Activated T-cell treated with anti-CD3 and anti-CD28 coated beads, Interleukin-2, amount 50 U/mL, for 24 hours (primary cell): ENCODE measurements at places on chromosomes 12 and 14.

DNA sequence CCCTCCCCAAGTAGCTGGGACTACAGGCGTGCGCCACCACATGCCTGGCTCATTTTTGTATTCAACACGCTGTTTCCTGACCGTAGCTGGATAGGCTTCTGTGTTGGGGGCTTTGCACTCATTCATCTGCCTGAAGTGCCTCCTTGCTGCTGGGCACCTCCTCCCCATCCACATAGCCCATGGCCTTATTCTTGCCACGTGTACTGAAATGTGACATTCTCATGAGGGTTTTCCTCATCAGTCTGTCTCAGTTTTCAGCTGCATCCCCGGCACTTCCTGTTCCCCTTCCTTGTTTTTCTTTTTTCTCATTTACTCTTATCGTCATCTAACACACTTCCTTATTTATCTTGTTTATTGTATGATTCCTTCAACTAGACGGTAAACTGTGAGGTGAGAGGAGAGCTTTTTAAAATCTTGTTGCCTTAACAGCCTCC, 36.6 kb downstream of the RCOR1 start:
- DNase-seq, result no peak

- no peak for DNase-seq
Observed at GRCh38 chr12:15179672-15180071, 41.5 kb downstream of the RERG start.

GRCh38 chr14:54211551-54212308, 185.1 kb upstream of the CDKN3 start:
- DNase-seq, result no peak

- peak; percentile 49 for DNase-seq
Observed at GRCh38 chr12:51886021-51886710, 1.7 kb upstream of the ANKRD33 start.

- no peak for DNase-seq
Observed at GRCh38 chr14:93023802-93024434, 91.8 kb downstream of the ITPK1 start.

- DNase-seq, result no peak
Observed at GRCh38 chr12:14325716-14326343, 39.7 kb upstream of the ATF7IP start.

DNA sequence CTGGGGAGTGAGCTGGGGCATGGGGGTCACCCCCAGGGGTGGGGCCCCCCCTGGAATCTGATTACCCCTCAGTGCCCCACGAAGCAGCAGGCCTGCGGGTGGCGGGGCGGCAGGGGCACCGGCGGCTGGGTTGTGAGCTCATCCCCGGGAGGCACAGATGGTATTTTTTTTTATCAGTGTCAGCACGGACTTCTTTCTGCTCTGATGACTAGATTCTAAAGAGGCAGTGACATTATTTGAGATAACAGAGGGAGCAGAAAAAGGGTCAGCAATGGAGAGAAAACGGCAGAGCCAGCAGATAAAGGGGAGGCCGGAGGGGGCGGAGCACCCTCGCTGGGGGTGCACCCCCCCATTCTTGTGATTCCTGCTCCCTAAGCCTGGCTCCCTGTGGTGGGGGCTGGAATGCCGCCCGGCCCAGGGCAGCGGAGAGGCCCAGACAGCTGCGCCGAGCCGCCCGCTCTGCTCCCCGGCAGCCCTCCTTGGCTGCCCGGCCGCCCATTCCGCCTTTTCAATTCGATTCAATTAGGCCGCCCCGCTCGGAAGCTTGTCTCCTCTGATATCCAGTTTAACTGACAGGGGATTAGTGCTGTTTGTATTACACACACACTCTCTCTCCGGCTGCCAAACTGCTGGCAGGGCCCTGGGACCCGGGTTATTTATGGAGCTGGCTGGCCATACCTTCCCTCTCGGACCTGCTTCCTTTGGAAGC, 32.9 kb downstream of the MVK start:
- no peak for DNase-seq

- no peak for DNase-seq
Observed at GRCh38 chr12:130975116-130975515, 21.4 kb downstream of the ADGRD1 start.

DNA sequence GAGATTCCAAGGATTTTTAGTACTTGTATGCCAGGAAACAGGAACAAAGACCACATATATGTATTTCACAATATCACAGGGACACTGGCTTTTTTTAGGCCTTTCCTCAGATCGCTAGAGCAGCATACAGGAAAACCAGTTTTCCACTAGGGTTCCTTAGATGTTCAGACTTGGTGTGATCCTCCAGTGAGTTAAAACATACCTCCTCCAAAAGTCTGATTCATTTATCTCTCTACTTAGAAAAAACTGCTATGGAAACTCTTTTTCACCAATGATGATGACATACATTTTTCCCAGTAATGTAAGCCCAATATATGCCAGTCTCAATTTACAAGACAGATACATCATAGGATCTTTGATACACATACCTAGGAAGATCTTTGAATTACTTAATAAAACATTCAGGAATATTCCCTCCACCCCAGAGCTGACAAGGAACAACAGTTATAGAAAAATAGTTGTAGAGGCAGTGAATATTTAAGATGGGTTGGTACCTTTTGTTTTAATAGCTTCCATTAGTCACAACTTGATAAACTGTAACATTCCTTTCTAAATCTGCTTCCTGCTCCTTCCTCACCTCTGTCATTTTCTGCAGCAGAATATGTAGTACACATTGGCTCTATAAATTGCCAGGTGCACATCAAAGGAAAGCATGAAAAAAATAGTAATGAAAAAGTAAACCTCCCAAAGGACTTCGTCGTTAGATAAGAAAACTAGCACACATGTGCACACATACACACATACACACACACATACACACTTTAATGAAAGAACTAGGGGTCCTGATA, 27.5 kb downstream of the BCAT1 start:
- no peak for DNase-seq

- no peak for DNase-seq
Observed at GRCh38 chr12:53211476-53212381, 4.7 kb upstream of the ITGB7 start.

- DNase-seq, result no peak
Observed at GRCh38 chr12:43540470-43540869, 11.5 kb downstream of the ADAMTS20 start.

- no peak for DNase-seq
Observed at GRCh38 chr12:51836041-51836826, 12.3 kb downstream of the FIGNL2 start.

DNA sequence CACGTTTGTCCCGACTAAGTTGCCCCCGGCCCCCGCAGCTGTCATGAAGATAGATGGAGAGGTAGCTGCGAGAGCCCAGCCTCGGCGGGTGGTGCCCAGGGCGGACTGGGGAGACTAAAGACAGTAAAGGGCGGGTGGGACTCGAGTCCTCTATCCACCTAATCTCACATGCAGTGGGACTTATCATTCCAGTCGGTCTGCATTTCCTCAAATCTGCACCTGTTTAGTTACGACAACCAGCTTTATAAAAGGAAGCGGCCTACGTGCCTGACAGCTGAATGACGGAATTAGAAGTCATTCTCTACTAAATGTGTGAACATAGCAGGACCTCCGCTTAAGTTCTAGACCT, 109.8 kb upstream of the EGLN3 start:
- no peak for DNase-seq

GRCh38 chr12:71141378-71141926, 16.3 kb downstream of the TSPAN8 start:
- no peak for DNase-seq

- no peak for DNase-seq
Observed at GRCh38 chr14:103593577-103593976, 30.8 kb downstream of the COA8 start.

DNA sequence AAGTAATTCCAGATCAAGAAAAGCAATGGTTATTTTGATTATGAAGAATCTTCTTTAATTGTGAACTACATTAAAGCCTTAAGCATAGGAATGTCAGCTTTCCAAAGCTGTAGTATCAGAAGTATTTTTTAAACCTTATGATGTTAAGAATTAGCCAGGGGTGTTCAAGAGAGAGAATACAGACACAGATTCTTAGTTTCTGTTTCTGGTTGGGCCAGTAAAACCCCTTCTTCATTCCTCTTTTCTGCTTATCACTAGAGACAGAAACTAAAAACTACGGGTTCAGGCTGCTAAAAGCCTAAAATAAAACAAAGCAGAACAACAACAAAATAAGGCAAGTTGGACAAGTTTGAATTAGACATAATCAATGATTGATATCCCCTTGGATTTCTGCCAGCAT, 38.2 kb downstream of the IFT43 start:
- no peak for DNase-seq

GRCh38 chr12:75917715-75918114, 113.9 kb downstream of the PHLDA1 start:
- DNase-seq, result no peak

DNA sequence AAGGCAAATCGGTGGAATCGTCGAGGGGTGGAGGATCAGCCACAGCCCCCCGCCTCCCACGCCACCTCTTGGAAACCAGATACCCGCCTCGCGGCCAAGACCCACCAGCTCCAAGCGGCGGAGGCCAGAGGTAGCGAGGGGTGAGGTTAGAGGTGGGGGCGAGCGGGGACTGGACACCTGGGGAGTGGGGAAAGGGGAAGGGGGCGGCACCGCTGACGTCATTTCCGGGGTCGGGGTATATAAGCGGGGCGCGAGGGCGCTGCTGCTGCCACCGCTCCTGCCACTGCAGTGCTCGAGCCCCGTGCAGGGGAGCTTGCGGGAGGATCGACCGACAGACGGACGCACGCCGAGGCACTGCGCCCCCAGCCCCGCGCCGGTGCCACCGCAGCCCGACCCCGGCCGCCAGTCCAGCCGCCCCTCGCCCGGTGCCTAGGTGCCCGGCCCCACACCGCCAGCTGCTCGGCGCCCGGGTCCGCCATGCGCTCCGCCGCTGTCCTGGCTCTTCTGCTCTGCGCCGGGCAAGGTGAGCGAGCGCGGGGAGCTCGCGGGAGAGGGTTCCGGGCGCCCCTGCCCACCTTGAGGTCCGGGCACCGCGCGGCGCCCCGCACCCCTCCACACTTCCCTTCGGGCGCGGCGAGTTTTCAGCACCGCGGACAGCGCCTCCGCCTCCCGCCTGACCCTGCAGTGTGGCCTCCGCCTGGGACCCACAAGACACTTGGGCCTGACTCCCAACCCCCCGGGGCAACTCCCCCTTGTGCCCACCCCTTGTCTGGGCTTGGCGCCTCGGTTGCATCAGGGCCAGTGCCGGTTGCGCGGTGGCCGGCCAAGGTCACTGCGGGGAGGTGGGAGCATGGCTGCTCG, at the start of gene CHGA:
CHGA (plus strand) TSS at position 268 of the 861 bp plus-strand sequence; CDS start at position 478, 210 bp downstream.
- peak; percentile 63 for DNase-seq

GRCh38 chr14:90758959-90759358, 57.3 kb downstream of the TTC7B start:
- DNase-seq, result peak; percentile 53

GRCh38 chr12:129127211-129127610, 273.9 kb downstream of the GLT1D1 start:
- no peak for DNase-seq

DNA sequence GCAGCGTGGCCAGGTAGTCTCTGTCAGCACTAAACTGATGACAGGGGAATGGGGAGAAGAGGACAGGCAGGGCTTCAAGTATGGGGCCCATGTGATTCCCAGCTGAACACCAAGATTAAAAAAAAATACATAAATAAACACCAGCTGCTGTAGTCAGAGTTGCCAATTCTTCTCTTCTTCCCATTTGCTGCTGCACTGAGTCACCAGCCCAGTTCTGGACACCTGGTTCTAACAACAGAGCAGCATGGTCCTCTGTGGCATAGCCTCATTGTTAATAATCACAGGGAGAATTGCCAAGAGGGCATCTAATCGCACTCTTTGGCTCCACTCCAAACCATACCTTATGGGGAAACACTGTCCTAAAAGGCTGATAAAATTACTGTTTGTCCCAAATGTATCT, 15.1 kb downstream of the PPM1H start:
- DNase-seq, result no peak

GRCh38 chr14:81805785-81806184, 272.1 kb upstream of the SEL1L start:
- DNase-seq, result no peak

GRCh38 chr12:62267480-62267879, 7.3 kb downstream of the USP15 start:
- no peak for DNase-seq

DNA sequence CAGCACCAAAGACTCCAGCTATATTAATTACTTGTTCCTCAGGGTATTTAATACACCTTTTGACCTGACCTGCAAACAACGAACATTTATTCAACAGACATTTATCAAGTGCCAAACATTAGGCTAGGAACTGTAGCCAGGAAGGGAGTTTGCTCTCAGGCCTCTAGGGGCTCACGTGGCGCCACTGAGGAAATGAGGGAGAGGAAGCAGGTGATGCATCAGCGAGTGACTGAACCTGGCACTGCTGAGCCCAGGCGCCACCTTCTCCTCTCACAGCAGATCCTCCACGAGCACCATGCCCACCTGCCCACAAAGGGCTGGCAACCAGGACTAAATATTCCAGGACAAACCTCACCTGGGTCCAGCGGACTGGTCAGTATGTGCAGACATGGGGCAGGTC, 50.2 kb downstream of the SETD3 start:
- DNase-seq, result no peak

DNA sequence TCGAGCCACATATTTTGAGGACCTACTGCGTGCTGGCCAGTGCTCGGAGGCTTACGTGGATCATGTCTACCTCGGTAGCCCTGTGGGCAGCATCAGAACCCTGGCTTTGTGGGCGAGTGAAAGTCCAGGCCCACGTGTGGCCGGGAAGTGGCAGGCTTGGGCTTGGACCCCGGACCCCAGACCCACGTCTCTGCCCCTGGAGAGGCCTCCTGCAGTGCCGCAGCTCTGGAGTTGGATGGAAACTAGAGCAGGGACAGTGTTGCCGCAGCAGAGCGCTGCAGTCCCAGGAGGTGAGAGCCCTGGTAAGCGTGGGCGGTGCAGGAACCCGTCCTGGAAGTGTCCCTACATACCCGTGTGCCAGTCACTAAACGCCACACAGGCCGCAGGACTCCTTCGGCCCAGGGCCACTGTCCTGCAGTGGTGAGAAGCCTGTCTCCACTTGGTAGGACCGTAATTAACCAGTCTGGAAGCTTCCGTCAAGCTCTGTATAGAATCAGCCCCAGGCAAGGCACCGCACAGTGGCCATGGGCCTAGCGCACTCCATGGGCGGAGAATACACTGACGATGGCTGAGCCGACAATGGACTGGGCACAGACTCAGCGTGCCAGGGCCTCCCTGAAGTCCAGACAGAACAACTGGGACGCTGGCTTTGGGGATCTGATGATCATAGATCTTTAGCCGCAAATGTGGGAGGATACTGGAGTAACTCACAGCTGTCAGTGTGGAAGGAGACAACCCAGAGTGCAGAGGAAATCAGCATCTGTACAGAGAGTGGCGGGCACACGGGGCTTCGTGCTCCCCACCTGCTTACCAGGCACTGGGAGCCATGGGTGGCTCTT, 219.5 kb downstream of the KIF26A start:
- no peak for DNase-seq

DNA sequence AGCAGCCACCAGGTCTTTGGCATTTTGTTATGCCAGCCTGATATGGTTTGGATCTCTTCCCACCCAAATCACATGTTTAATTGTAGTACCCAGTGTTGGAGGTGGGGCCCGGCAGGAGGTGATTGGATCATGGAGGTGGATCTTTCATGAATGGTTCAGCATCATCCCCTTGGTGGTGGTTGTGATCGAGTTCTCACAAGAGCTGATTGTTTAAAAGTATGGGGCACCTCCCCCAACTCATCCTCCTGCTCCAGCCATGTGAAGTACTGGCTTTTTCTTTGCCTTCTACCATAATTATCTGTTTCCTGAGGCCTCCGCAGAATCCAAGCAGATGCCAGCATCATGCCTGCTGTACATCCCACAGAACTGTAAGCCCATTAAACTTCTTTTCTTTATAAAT, 12.8 kb upstream of the PRKD1 start:
- no peak for DNase-seq
